ENCODE measurements at places on chromosomes 11 and 22.

DNA sequence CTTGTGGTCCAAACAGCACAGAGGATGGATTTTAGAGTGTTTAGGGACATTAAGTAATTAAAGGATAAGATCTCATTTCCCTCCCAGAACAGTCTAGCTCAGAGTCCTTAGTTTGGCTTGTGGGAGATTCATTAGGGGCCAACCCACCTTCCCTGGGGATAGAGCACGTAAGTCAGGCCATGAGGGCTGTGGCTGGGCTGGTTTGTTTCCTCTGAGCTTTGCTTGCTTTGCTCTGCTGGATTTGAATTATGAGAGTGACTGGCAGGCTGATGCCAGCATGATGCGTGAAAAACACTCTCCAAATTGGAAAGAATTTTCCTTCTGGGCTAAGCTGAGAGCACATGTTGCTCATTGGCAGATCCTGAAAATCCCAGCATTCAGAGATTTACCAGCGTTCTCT lies 84.7 kb upstream of the HEPHL1 start:
- DNase-seq, result no peak

DNA sequence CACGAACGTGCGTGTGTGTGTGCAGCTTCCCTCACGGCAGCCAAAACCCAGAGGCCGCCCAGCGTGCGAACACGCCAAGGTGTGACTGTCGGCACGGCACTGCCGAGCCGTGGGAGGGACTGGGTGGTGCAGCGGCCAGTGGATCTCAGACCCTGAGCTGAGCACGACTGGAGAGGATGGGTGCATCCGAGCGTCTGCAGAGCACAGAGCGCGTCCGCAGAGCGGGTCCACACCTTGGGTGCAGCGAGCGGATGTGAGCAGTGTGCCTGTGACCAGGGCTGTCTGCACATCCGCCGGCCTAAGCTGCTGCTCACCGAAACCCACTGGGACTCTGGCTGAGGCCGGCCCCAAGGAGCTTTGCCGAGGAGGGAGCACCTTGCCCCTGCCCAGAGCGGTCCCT lies 22.7 kb downstream of the PTDSS2 start:
- DNase-seq, result no peak

DNA sequence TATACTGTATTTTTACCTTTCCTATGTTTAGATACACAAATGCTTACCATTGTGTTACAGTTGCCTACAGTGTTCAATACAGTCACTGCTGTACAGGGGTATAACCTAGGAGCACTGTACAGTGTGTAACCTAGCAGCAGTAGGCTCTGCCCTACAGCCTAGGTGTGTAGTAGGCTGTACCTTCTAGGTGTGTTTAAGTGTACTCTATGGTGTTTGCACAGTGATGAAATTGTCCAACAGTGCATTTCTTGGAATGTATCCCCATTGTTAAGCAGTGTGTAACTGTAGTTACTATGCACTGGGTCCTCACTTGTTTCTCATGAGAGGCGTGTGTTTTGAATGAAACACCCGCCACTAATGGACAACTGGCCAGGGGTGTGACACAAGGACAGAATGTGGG lies 269.0 kb downstream of the OPCML start:
- DNase-seq, result no peak

DNA sequence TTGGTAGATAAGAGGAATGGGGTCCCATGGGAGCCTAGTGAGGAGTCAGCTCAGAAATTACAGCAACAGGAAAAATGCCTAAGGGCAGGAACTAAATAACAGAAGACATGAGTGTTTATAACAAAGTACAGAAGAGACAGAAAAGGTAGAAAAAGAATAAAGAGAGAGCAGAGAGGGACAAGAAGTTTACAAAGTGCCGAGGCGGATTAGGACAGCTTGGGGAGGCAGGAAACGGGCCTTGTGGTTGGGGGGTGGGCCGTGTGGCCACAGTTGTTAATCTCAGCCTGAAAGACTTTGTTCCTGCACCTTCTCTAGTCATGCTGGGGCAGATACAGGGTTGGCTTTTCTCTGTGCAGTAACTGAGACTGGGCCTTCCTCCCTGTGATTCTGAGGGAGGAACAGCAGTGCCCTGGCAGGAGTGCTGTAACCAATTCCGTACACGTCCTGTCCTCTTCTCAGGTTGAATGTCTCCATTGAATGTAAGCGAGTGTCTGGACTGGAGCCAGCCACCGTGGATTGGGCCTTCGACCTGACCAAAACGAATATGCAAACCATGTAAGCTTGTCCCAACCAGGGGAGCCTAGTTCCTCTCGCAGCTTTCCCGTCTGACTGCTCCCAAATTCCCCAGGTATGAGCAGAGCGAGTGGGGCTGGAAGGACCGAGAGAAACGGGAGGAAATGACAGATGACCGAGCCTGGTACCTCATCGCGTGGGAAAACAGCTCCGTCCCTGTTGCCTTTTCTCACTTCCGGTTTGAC lies 13.2 kb downstream of the NAA40 start:
- DNase-seq, result no peak

- DNase-seq, result no peak
These were observed 71.4 kb downstream of the GLYATL1 start for GRCh38 chr11:59010708-59011107.

DNA sequence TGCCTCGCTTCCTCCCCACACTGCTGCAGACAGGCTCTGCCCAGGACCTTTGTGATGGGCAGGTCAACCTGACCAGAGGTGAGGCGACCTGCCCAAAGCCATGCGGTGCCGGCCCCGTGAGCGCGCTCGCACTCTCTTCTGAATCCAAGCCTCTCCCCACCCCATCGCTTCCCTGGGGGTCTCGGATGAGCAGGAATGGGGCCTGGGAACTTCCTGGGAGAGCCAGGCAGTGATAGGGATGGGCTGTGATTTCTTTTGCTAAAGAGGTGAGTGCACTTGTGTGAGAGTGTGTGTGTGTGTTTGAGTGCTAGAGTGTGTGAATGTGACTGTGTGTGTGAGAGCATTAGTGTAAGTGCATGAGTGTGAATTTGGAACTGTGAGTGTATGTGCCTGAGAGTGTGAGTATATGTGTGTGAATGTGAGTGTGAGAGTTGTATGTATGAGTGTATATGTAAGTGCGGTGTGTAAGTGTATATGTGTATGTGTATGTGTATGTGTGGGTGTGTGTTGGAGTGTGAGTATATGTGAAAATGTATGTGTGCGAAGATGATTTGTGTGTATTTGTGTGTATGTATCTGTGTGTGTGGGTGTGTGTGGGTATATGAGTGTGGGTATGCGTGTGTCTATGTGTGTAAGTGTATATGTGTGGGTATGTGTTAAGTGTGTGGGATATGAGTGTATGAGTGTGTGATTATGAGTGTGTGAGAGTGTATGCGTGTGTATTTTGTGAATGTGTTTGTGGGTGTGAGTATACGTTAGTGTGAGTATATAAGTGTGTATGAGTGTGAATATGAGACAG lies 11.7 kb upstream of the LRRC10B start:
- DNase-seq, result no peak

DNA sequence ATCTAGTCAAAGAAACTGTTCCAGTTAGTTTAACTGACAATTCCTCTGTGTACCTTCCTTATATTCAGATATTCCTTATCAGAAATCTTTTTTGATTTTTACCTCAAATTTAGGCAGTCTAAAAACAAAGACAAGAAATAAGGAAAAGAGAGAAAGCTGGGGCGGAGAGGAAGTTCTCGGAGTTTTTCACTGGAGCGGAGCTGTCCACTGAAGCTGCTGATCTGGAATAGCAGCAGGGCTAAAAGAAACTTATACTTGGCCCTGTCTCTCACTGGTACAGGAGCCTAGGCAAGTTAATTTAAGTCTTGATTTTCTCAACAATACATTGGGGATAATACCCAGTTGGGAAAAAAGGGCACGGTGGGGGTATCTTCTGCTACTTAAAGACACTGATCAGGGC lies 59.2 kb upstream of the CYP2D6 start:
- DNase-seq, result no peak

DNA sequence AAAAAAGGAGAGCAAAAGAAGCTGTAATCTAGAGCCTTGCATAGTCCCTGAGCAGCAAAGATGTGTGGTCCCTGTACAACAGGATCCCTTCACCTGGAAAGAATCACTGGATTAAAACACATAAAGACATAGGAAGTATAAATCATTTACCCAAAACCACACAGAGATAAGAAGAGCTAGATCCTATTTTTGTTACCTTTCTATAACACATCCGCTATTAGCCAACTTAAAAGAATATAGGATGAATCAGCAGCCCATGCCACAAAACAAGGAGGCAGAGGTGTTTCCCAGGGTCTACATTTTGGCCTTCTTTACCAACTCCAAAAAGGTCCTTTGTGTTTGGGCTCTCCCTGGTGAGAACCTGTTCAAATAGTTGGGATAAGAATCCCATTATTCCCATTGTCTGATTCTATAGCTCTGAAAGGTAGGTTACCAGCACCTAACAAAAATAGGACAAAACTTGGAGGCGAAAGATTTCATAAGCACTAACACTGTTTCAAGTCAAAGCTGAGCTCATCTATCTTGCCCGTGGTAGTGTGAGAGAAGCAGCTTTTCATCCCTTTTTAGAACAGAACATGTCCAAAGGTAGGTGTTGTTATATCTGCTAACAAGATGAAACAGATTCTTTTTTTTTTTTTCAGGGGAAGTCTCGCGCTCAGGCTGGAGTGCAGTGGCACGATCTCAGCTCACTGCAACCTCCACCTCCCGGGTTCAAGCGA lies 26.8 kb downstream of the PAK1 start:
- no peak for DNase-seq

GRCh38 chr22:25876871-25877270 lies 134.9 kb downstream of the MYO18B start:
- no peak for DNase-seq

DNA sequence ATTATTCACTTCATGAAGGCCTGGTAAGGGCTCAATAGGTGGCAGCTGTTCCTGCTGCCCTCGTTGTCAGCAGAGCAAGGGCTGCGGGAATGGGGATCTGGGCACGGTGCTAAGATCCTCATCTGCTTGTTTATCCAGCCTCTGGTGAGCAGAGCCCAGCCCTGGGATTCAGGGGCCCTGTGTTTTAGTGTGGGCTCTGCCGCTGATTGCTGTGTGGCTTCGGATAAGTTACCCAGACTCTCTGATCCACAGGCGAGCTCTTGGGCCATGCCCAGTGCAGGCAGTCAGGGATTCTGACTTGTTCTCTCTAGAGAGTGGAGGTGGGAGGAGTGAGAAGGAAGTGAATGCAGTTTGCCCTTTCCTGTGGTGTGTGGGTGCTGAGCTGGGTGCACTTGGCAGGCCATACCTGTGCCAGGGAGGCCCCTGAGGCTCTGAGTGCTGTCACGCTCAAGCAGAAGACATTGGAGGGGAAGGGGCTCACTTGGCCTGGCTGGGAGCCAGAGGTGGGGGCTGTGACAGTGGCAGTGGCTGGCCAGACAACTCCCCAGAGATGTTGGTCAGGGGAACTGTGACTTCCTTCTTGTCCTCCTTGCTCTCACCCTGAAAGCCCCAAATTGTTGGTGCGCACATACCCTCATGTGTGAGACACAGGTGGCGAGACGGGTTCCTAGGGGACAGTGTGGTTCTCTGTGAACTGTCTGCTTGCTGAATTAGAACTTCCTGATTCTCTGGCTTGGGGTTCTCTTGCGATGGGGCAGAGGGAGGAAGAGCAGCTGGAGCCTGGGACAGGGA lies 43.7 kb downstream of the CD82 start:
- no peak for DNase-seq

DNA sequence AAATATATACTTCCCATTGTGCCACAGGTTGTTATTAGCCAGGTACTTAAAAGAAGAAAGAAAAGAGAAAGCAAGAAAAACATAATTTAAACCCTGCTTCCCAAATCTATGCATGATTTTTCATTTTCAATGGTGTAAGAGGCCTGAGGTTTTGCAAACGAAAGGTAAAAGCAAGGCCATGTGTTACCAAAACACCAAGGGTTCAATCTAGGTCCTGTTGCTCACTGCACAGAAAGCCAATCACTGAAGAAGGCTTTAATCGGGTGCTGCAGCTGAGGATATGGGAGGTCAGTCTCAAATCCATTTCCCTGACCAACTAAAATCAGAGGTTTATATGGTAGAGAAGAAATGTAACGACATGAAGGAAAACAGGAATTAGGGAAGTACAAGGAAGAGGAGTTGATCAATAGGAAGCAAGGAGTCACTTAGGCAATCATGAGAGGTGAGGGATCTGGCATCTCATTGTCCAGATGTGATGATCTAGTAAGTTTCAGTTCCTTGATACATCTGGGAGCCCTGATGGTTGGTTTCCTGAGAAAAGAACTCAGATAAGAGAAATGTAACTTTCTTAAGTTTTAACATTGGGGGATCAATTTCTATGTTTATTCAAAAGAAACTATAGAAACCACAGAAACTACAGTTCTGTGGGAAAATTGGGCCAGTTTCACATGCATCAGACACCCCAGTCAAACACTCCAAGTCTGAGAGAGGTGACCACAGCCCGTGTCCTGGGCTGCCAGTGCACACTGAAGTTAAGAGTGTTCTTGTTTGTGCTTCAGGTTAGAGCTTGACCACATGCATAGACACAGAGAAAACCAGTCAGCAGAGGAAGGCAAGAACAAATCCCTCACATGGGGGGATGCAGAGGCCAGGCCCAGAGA lies 18.1 kb upstream of the DKK3 start:
- no peak for DNase-seq

DNA sequence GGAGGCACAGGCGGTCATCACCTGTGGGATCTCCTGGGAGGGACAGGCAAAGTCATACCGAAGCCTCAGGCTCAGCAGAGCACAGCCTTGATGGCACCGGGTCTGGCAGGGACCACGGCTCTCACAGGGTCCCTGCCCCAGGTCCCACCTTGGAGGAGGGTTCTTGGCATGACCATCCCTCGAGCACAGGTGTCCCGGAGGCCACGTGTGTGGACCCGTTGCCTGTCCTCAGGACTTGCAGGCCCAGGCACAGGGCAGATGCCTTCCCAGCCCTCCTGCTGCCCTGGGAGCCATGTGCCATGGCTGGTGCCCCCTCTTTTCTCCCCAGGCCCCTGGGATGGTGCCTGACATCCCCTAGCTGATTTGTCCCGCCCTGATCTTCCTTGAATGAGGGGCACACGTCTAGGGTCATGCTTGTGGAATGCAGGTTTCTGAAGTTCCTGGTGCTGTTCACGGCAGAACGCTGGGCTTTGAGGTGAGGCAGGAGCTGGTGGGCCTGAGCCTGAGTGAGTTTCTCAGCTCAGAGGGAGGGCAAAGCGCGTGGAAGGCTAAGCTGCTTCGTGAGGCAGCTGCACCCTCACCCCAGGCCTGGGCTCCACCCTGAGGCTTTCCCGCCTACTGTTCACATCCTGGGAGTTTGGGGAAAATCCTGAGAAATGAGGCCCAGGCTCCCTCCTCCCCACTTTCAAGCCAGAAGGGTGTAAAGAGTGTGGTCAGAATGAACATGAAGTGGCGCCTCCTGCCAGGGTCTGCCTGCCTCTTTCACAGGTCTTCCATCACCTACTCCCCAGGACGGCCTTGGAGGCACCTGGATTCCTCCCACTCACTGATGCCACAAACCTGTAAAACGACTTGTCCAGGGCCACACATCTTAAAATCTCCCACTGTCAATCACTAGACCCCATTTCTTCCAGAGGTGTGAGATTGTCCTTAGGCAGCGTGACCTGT lies 325.8 kb upstream of the B3GAT1 start:
- DNase-seq, result no peak
